Hippocampal formation (tissue), 2 donors: ENCODE measurements at places on chromosomes 16 and 17.

DNA sequence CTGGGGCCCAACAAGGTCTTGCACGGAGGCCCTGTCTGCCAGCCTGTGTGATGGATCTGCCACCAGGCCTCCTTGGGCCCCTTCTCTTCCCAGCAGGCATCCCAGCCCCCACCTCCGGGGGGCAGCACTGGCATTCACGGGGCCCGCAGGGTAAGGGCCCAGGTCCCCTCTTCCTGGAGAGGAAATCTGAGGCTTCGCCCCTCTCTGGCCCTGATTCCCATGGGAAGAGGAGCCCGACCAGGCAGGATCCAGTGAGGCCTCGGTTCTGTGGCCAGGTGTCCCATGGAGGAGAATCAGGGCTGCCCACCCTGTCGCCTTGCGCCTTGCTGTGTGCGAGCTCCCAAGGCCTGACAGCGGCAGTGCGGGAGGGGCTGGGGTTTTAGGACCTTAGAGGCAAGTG lies 48.4 kb downstream of the PDPK1 start:
- DNase-seq = no peak

DNA sequence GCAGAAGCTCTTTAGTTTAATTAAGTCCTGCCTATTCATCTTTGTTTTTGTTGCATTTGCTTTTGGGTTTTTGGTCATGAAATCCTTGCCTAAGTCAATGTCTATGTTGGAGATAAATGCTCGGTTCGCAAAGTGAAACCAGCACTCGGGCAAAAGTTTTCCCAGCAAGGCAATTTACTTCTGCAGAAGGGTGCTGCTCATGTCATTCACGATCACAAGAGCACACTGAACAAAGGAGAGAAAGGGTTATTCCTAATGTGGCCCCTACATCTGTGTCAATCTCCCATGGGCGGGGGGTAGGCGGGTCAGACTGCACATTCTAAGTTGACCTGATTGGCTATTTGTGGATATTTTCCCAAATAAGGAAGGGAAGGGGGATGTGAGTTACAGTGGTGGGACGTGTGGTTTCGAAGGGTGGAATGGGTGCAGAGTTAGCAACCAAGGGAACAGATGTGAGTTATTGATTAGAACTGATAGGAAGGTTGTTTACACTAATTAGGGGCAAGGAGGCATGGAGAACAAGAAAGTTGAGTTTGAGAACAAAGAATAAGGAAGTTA lies 23.0 kb downstream of the ATF7IP2 start:
- no peak for DNase-seq

- DNase-seq = no peak
Observed at GRCh38 chr16:85612801-85613603, at the start of gene GSE1. Gene GSE1, plus strand, starts transcription at chr16:85613322. Its CDS starts 70 bp downstream, at chr16:85613392.

DNA sequence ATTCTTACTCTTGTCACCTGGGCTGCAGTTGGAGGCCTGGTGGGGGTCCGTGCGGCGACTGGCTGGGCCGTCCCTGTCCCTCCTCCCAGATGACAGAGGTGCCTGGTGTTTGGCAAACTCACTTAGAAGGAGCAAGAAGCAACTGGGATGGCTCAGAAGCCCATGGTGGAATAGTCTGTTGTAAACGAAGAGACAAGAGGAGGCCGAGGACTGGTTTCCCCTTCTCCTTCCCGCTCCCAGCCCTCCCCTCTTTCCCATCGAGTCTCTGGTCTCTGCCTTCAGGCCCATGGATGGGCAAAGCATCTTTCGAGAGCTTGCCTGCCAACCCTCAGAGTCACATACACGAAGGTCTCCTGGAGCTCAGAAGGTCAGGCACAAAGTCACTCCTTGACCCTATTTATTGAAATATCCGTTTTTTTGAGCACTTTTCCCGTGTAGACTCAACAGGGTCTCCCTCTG lies 364.4 kb downstream of the SEC14L1 start:
- no peak for DNase-seq

DNA sequence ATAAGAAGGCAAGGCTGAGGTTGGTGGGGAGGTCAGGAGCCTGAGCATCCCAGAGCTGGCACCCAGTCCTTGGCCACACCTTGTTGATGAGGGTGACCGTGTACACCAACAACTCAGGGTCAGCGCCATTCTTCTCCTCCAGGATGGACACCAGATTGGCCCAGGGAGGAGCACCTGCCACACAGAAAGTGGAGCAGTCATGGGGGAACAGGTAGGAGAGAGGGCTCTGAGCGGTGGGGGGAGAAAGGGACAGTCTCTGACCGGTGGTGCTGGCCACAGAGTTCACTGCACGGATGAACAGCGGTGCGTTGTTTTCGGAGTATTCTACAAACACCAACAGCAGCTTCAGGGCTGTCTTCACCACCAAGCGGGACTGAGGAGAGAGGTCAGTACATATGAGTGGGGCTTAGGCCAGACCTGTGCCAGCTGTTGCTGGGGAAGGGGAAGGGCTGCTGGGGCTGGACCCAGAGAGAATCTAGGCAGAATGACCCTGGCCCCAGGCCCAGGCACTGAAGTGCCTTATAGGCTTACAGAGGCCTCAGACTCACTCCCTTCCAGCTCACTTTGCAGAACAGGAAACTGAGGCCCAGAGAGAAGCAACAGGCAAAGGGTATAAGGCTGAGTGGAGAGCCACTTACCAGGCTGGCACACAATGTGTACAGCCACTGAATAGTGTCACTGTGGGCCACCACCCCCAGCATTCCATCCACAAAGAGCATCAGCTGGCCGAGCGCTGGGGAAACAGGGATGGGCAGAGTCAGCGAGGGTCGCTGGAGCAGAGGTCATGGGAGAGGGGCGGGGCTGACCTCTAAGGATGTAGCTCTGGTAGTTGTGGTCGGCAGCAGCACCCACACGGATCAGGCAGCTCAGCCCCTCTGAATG lies 9.6 kb downstream of the FHOD1 start:
- DNase-seq = no peak

DNA sequence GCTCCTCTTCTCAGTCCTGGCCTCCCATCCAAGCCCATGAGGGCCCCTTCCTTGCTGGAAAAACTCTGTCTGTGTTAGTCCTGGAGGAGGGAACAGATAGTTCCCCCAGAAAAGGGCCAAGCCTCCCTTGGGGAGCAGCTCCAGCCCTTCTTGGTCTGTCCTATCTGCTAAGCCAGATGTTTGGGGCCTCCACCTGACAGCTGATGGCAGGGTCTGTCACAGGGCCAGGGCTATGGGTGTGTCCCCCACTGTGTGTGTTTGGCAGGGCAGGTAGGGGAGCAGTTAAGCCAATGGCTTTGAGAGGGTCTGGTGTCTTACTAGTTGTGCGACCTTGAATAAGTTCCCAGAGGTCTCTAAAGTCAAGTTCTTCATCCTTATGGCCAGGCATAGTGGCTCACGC lies 13.6 kb upstream of the SLC4A1 start:
- no peak for DNase-seq

GRCh38 chr17:21549107-21549687 lies 143.1 kb upstream of the KCNJ18 start:
- DNase-seq = no peak

DNA sequence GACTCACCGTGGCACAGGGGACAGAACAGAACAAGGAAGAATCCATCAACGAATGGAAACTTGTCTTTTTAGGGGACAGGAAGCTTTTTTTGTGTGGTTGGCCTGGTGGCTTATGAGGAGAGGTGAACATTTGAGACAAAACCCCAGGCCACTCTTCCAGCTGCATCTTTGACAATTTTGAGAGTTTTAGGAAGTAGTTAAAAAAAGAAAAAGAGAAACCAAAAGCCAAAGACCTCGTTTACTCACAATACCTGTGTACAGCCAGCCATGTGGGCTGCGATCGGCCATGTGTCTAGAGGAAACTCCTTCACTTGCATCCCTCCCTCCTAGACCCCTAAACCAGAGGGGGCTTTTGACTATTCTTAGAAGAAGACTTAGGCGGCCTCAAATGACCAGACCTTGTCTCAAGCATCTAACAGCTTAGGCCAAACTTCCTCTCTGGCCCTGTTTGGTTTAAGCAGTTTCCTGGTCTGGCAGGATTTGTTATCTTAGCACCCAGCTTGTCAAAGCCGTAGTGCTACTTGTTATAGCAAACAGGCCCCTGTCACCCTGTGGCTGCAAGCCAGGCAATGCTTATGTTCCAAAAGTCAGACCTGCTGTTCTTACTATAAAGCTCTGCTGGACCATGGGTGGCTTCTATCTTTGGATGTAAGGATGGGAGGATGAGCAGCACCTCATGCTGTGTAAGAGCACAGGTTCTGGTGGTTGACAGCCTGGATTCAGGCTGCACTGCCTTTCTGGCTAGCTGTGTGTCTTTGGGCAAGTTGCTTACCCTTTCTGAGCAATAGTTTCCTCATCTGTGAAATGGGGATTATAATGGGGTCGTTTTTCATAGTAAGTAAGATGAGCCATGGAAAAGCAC lies 17.7 kb downstream of the KSR1 start:
- no peak for DNase-seq

DNA sequence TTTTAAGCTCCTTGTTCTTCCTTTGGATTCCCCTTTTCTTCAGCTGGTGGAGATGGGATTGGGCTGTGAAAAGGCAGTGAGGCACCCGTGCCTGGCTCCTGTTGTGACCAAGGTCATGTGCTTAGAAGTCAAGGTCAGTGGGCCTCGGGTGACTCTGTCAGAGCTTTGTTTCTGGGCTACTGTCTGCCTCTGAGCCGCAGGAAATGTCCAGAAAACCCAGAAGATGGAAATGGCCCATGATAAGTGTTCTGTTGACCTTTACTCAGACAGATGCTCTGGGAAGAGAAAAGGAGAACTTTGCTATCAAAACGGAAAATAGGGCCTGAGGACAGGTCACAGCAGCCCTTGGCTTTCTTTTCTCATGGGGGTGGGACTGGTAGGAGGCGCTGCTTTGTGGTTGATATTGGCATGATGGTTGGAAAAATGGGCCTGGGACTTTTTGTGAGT lies 2.9 kb downstream of the ABCC1 start:
- DNase-seq = no peak

GRCh38 chr17:64785011-64785421 lies 122.9 kb upstream of the SMURF2 start:
- DNase-seq = no peak

DNA sequence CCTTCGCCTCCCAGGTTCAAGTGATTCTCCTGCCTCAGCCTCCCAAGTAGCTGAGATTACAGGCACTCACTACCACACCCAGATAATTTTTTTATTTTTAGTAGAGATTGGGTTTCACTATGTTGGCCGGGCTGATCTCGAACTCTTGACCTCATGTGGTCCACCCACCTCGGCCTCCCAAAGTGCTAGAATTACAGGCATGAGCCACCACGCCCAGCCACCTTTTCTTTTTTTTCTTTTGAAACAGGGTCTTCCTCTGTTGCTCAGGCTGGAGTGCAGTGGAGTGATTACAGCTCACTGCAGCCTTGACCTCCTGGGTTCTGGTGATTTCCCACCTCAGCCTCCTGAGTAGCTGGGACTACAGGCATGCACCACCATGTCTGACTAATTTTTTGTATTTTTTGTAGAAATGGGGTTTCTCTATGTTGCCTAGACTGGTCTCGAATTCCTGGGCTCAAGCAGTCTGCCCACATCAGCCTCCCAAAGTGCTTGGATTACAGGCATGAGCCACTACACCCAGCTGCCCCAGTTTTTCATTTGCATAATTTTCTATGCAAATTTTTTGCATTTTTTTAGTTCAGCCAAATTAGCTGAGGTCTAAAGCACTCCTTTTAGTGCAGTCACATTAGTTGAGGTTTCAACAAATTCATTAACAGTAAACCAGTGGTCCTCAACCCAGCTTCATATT lies 11.3 kb downstream of the WWP2 start:
- DNase-seq = no peak

DNA sequence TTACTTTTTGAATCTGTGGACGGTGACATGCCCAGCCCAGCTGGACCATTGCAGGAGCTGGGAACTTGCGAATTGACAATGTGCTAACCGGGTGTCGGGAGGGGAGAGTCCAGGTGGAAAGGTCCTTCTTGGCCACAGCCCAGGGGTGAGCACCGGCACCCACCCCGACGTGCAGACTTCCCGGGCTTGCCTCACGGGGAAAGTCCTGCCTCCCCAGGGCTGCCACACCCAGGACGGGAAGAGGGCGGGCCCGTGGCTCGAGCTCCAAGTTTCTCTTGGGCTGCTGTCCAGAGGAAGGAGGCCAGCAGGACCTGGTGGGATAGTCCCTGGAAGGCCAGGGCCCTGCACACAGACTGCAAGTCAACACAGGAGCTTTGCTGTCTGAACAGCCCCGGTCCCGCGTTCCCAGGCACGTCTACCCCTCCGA lies 17.7 kb downstream of the CARD14 start:
- DNase-seq = no peak

GRCh38 chr17:16873174-16874035 lies 98.5 kb downstream of the TNFRSF13B start:
- no peak for DNase-seq

DNA sequence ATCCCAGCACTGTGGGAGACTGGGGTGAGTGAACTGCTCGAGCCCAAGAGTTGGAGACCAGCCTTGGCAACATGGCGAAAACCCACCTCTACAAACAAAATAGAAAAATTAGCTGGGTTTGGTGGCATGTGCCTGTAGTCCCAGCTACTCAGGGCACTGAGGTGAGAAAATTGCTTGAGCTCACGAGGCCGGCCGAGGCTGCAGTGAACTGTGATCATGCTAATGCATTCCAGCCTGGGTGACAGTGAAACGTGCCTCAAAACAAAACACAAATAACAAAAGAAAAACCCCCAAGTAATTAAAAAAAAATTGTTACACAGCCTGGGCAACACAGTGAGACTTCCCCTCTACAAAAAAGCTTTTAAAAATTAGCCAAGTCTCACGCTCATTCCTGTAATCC lies 5.0 kb downstream of the CCDC47 start:
- DNase-seq = no peak

DNA sequence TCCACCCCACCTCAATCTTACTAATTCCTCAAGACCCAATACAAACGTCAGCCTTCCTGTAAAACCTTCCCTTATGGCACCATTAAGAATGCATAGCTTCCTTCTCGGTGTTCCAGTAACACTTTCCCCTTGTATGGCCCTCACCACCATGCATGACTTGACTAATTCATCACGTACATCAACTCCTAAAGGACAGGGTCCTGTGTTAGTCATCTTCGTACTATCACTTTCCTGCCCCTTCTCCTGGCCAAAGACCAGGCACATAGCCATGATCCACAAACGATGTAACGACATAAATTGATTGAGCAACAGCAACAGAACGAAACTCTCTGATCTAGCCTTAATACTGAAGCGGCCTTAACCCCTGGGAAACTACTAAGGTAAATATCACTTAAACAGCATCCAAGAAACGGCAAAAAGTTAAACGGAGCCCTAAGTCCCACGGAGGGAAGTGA lies 612 bp downstream of the PSMD12 start:
- no peak for DNase-seq

- no peak for DNase-seq
Observed at GRCh38 chr16:84851192-84852127, 31.7 kb downstream of the CRISPLD2 start.

- no peak for DNase-seq
Observed at GRCh38 chr17:17702449-17703139, 21.3 kb downstream of the RAI1 start.
